ENCODE measurements at places on chromosomes 2 and 18. TPM values are rescaled to one million over a fixed set of nuclear protein-coding genes. Genes with fewer than 3 reads are reported as not detected.
A peak's percentile ranks its signal among the peaks of the same experiment; 100 is the strongest.

- DNase-seq: peak; percentile 18
Measured at GRCh38 chr18:48367557-48367956, 41.6 kb downstream of the ZBTB7C start.

Gene ITGA4
- 1.3 TPM for total RNA-seq

Gene PCARE
- total RNA-seq: not detected

DNA sequence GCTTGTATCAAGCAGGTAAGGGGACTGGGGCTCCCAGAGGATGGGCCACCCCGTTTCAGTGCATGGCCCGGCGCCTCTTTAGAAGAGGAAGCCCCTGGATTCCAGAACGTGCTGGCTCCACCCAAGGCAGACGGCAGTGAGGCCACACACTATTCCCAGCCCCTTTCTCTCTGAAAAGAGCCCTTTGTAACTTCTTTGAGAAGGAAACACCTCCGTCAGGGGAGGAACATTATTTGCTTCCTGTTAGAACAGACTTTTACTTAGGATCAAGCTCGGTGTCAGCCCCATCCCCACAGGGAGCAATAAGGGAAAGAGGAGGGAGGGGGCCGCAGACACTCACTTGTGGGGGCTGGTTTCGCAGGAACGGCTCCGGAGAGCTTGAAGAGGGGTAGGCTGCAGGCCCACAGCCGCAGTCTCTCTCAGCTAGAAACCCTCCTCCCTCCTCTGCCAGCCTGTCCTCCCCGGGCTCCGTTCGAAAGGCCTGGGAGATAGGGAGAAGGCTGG is 49.6 kb upstream of the RMDN2 start:
- DNase-seq: no peak

Gene KIF1A
- total RNA-seq: 204 TPM

Gene GAREM2
- 14.2 TPM for total RNA-seq

DNA sequence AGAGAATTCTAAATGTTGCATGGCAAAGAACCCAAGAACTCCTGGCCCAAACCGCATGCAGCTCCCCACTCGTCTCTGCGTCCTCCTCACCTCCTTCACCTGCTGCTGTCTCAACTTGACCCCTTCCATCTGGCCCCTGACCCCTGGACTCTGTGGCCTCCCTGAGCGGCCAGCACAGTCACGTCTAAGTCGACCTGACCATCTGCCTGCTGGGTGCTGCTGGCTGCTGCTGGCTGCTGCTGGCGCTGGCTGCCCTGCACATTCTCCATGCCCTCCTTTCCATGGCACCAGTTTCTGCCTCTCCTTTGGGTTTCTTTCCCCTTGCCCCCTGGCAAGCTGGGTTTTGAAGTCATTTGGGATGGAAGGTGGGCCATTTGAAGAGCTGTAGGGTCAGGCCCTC is 30.1 kb upstream of the ASB1 start:
- DNase-seq: no peak

DNA sequence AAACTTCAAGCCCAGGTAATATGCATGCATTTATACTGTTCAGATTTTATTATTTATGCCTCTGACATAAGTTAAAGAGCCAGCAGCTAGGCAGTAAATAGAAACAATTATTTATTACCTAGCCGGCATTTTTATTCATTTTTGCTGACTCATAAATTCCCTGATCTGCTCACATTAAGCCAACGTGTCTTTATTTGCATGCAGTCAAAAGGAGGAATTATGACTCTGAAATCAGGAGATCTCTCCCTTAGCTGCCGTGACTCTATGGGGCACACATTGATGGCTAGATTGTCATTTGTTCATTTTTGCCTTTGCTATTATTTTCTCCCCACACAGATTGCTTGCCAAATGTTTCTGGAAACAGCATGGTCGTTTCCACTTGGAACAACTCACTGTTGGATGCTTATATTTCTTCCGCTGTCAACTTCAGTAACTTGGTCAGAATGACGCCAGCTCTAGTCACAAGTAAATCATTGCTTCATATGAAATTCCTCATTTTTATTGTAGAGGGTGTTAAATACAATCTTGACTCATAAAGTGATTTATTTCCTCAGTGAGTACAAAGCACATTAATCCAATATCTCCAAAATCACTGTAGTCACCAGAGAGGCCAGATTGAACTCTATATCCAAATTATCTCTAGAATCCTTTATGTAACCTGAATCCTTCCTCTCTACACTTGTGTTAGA is 15.9 kb upstream of the ZBTB14 start:
- DNase-seq: no peak

Gene SERPINB11
- not detected for total RNA-seq

DNA sequence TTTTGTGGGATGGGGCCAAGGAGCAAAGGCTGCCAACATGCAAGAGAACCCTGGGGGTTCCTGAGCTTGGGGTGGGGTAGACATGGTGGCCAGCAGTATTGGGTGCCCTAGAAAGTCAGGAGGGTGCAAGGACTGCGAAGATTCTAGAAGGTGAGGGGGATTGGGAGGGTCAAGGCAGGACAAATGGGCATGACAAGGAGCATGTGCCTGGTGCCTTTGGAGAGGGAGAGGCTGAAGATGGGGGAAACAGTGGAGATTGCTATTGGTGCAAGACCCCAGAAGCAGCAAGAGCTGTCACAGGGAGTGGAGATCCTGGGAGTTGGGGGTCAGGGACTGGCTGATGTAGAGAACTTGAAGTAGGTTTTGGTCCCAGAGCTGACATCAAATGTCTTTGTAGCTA is 7.5 kb downstream of the B3GNT2 start:
- DNase-seq: no peak

Gene RPRM
- total RNA-seq: 38.4 TPM

DNA sequence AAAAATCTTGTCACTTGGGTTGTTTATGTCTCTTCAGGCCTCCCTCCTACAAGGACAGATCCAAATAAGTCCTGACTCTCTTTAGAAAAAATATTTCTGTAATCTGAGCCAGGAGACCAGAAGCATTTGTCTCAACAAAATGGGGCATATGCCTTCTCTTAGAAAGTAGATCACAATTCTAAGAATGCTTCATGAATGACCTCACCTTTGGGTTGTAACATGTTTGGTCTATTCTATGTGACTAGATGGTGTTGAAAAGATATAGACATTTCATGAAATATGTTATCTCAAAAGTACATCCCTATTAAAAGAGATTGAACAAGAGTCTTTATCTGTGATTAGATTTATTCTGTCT is 159.0 kb upstream of the SETBP1 start:
- DNase-seq: no peak

DNA sequence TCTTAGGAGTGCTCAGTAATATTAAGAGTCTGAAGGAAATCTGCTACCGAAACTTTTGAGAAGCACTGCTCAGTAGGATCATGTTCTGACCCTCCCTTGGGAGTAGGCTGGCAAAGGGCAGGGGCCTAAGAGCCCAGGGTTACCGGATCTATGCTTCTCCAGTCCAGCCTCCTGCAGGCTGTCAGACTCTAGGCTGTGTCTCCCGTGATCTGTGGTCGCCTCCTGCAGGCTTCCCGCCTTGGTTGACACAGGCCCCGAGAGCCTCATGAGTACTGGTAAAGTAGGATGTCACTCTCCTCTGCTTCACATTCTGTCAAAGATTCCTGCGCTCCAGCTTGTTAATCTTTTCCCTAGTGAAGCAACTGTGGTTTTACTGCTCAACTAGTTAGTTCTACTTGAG is 647.8 kb upstream of the RAB6C start:
- DNase-seq: peak; percentile 65

GRCh38 chr2:24164416-24164973 is 10.4 kb upstream of the FAM228A start:
- peak; percentile 69 for DNase-seq

DNA sequence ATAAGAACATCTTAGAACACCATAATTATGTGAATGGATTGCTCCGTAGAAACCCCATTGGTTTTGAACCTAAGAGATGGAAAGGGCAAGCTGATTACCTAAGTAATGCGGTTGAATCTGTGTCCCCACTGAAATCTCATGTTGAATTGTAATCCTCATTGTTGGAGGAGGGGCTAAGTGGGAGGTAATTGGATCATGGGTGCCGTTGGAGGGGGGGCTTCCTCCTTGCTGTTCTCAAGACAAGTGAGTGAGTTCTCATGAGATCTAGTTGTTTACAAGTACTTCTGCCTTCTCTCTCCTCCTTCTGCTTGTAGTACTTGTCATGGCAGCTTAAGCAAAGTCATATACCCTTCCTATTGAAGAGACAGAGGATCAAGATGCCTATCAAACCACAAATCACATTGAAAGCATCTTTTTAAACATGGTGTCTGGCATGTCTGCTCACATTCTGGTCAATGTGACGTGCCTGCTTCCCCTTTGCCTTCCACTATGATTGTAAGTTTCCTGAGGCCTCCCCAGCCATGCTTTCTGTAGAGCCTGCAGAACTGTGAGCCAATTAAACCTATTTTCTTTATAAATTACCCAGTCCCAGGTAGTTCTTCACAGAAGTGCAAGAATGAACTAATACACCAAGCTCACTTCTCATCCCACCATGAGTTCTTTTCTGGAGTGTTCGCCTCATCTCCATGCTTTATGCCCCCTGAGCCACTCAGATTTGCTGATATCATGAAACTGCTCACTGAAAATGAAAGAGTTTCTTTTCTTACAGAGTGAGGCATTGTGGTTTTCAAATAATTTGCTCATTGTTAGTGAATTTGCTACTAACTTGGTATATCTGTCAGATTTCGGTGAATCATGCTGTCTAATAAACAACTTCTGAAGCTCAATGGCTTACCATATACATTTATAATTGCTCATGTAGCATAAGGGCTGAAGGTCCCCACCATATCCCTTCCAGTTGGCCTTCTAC is 23.6 kb downstream of the KCNE4 start:
- DNase-seq: no peak

- no peak for DNase-seq
Measured at GRCh38 chr2:95050385-95051300, 25.1 kb downstream of the MAL start.

GRCh38 chr18:62170857-62171256 is 16.0 kb downstream of the PIGN start:
- DNase-seq: no peak

Data from H9 (cell line).